ENCODE measurements at places on chromosomes 12 and 14. TPM values are rescaled to one million over a fixed set of nuclear protein-coding genes. Genes with fewer than 3 reads are reported as not detected.

DNA sequence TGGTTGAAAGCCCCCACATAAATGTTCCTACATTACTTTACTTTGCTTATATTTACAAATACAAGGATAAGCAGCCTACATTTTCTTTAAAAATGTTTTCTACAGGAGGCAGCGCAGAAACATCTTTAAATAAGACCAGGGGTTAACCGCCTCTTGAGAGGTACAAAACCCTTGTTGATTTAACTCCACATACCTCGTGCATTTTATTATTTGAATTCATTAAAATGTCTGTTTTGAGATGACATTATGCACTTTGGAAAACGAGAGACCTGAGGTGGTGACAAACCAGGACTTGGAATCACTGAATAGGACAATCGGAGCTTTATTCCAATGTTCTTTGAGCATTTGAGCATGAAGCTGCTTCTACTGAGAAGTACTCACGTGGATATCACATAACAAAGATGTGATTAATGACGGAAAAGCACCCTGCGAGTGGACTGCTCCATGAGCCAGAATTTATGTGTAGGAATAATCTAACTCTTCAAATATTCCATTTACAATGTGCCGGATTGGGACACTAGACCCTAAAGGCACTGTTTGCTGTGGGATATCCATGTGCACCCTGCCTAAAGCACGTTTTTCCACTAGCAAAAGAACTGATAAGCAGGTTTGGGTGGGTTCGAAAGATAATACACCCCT, 746 bp upstream of the DUSP16 start:
- no peaks in the 10 kb centered on the region for H3K36me3 ChIP-seq
- no peak overlapping the region for H3K4me3 ChIP-seq
- H3K27ac ChIP-seq: peak overlapping the region; percentile 93
- DNase-seq: peak; percentile 46
- H3K27me3 ChIP-seq: no peaks in the 10 kb centered on the region

DNA sequence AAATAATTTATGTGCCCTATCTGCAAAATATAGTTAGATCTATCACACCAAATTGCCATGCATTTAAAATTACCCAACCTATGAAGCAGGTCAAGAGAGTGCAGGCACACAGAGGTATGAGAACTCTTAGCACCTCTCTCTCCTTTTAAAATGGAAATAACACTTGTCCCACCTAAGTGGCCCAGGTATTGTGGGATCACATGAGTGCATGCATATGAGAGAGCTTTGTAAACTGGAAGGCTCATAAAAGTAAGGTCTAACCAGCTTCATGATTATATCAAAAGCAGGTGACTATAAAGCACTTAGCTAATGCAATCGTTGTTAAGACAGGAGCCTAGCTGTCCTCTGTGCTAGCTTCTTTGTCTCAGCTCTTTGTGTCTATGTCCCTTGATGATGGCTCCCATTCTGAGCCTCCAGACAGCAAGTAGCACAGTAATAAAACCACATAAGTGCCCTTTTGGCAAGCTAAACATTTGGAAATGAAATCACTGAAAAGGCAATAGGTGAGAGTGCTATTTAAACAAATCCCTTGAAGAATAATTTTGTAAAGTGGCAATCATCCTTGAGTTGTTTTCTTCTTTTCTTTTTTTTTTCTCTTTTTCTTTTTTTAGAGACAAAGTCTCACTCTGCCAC, 219.0 kb downstream of the NTF3 start:
- DNase-seq: no peak
- H3K36me3 ChIP-seq: no peaks in the 10 kb centered on the region
- peaks cover 5% of the 10 kb centered on the region for H3K4me1 ChIP-seq
- H3K27me3 ChIP-seq: peaks cover 16% of the 10 kb centered on the region
- H3K27ac ChIP-seq: no peak overlapping the region
- H3K4me3 ChIP-seq: no peak overlapping the region

CPNE6 gene
- not detected for total RNA-seq

GRCh38 chr12:29510591-29511185, 13.2 kb upstream of the OVCH1 start:
- no peak overlapping the region for H3K27ac ChIP-seq
- DNase-seq: no peak
- no peak overlapping the region for H3K4me3 ChIP-seq
- H3K36me3 ChIP-seq: no peaks in the 10 kb centered on the region
- no peaks in the 10 kb centered on the region for H3K4me1 ChIP-seq

GRCh38 chr14:97107080-97107479, 309.9 kb downstream of the VRK1 start:
- H3K36me3 ChIP-seq: no peaks in the 10 kb centered on the region
- H3K4me3 ChIP-seq: no peak overlapping the region
- no peak for DNase-seq
- no peak overlapping the region for H3K27ac ChIP-seq

DNA sequence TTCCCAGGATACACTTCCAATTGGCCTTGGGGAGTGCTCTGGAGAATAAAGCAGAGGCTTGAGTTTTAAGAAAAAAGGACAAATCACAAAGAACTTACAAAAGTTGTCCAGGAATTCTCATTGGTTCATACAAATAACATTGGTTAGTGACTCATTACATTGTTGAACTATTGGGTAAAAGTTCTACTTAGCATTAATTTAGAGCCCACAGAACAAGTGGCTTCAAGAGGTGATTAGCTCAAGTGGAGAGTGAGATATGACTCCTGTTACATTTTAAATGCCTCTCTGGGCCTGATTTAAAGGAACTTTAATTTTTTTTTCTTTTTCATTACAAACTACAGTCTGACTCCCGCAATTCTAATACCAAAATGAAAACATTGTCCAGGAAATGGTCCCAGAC, 72.9 kb downstream of the ASCL4 start:
- peaks cover 41% of the 10 kb centered on the region for H3K27me3 ChIP-seq
- H3K36me3 ChIP-seq: no peaks in the 10 kb centered on the region
- H3K27ac ChIP-seq: no peak overlapping the region

MYF6 gene
- not detected for total RNA-seq

DNA sequence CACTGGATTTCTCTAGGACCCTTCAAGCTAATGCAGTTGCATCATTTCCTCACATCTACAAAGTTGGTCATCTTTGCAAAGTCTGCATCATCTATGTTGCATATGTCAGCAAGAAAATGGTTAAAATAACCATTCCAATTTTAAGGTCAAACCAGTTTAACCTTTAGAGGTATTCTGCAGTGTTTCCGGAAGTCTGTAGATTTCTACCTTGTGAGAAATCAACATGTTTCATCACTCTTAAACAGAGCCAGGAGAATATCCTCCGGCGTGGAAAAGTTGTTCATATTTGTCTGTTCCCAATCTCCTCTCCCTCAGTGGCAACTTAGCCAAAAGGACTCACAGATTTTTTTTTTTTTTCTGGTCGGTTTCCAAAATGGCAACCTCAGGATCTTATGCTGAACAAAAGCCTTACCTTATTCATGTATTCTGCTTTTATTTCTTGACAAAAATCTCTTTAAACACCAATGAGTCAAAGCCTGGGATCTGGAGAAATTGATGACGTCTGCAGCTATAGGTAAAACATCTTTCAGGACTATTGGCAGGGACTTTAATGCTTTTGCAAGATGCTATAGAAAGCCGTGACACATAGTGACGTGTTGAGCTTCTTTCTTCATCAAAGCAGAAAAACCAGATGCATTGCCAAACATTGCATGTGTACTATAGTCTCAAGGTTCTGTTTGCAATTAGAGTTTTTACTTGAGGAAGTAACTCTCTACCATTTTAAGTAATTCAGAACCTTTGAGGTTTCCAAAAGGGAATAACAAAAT, 16.0 kb upstream of the CDK17 start:
- no peaks in the 10 kb centered on the region for H3K27me3 ChIP-seq
- H3K4me1 ChIP-seq: no peaks in the 10 kb centered on the region
- H3K27ac ChIP-seq: no peak overlapping the region

DNA sequence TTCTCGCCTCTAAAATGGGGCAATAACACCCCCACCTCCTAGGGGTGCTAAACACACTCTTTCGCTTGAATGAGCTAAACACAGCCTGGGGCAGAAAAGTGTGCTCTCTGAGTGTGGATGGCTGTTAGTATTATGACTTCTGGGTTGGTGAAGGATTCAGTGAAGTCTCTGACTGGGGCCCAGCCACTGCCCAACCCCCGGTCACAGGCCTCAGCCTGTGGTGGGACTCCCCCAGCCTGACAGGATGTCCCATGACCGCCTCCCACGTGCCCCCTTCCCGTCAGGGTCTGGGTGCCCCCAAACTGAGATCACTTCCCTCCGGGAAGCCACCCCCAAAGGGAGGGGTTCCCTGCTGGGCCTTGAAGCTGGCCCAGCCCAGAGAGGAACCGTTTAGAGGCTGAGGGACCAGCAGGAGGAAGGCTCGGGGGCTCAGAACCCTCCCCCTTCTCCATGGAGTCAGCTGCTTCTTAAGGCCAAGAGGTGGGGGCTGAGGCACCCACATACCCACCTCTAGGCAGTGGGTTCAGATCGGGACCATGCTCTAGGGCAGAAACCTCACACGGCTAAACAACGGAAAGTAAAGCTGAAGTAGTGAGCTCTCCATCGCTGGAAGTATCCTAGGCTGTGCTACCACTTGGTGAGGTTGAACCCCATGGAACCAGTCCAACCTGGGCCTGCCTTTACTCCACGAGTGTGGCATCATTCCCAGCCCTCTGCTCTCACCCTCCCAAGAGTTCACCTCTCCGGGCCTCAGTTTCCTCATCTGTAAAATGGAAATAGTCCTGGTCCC, 13.8 kb downstream of the DTX1 start:
- H3K27ac ChIP-seq: no peak overlapping the region
- H3K27me3 ChIP-seq: no peaks in the 10 kb centered on the region
- H3K4me1 ChIP-seq: no peaks in the 10 kb centered on the region
- H3K4me3 ChIP-seq: no peak overlapping the region

RBM19 gene
- 23.3 TPM for total RNA-seq

LRRC10 gene
- 0.40 TPM for total RNA-seq

GRCh38 chr12:2959192-2959504, at the start of gene TEAD4:
TSS of gene TEAD4 (plus strand) at chr12:2959397.
- peak; percentile 84 for DNase-seq
- H3K4me1 ChIP-seq: peaks cover 18% of the 10 kb centered on the region
- H3K4me3 ChIP-seq: peak within 1 kb of the TSS; percentile 72
- no peaks in the 10 kb centered on the region for H3K36me3 ChIP-seq
- peaks cover 25% of the 10 kb centered on the region for H3K27me3 ChIP-seq
- H3K27ac ChIP-seq: peak within 1 kb of the TSS; percentile 97

DNA sequence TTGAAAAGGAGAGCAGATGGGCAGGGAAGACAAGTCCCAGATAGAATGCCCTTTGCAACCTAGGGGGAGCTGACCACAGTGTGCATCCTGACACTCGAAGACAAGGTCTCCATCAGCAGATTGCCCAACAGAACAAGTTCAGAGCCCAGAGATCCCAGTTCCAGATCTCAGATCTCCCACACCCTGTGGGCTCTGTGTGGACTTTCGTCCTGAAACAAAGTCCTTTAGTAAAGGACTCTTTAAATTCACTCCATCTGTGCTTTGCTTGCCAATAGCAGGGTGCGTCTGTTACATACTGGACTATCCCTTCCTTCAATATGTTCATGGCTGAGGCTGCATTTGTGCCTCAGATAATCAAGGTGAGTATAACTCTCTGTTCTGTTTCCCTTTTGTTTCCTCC, 8.7 kb upstream of the C1RL start:
- no peaks in the 10 kb centered on the region for H3K4me1 ChIP-seq
- no peaks in the 10 kb centered on the region for H3K36me3 ChIP-seq
- no peak overlapping the region for H3K27ac ChIP-seq
- H3K27me3 ChIP-seq: no peaks in the 10 kb centered on the region
- no peak overlapping the region for H3K4me3 ChIP-seq
- no peak for DNase-seq

DNA sequence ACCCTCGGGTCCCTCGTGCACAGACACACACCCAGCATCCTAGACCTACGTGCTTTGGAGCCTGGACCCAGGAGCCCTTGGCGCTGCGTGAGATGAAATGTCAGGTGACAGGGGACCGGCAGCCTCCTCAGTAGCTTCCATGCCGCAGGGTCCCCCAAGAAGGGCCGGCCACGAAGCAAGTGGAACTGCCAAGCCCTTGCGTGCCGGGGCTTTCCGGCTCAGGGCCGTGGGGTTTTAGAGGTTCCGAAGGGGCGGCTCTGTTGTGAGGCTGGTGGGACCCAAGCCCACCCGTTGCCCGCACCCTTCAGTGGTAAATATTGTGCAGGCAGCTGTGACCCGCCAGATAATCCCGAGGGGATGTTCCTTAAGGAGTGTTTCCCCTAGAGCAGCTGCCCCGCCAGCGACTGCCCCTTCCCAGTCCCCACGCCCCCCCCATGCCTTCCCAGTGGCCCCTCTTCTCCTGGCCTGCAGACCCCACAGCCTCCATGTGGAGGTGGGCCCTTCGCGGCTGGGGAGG, 133.7 kb downstream of the ADGRD1 start:
- no peak overlapping the region for H3K27ac ChIP-seq
- no peaks in the 10 kb centered on the region for H3K36me3 ChIP-seq
- no peaks in the 10 kb centered on the region for H3K27me3 ChIP-seq
- H3K4me3 ChIP-seq: no peak overlapping the region
- H3K4me1 ChIP-seq: no peaks in the 10 kb centered on the region

DNA sequence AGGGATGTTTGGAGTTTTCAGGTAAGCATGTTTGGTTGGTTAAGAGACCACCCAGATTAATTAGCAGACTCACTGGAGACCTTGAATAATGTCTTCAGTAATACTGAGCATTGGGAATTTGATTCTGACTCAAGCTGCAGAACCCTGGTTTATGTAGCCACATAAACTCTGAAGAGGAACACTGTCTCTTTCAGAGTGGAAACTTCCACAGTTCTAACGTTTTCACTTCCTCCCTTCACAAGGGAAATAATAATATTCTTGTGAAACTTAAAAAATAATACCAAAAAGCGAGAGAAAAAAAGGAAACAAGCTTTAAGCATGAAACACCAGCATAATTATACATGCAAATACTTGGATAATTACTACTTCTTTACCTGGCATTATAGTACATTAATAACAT, 40.0 kb upstream of the ST8SIA1 start:
- H3K36me3 ChIP-seq: no peaks in the 10 kb centered on the region
- H3K27ac ChIP-seq: no peak overlapping the region
- H3K4me3 ChIP-seq: no peak overlapping the region
- no peaks in the 10 kb centered on the region for H3K4me1 ChIP-seq
- H3K27me3 ChIP-seq: no peaks in the 10 kb centered on the region
- DNase-seq: peak; percentile 8

BICDL1 gene
- 20.9 TPM for total RNA-seq

DNA sequence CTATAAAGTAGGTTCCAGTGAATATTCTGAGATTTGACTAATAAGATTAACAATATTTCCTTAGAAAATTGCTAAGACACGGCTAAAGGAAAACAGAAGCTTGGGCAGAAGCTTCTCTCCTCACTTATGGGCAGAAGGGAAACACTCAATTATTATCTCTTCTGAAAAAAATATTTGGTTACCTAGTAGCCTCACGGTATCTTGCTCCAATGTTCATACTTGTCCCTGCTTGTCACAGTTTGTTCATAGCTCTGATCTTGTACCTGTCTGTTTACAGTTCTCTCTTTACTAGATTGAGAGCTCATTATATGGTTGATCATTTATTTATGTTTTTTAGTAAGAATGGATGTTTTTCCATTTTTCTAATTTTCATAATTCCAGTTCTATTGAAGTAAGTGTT, 458.0 kb upstream of the ATP2B1 start:
- no peak overlapping the region for H3K27ac ChIP-seq
- H3K4me1 ChIP-seq: no peaks in the 10 kb centered on the region
- no peaks in the 10 kb centered on the region for H3K36me3 ChIP-seq
- H3K4me3 ChIP-seq: no peak overlapping the region
- DNase-seq: no peak
